ENCODE measurements at places on chromosomes 7 and 10.

GRCh38 chr7:75631711-75632110 lies 107.0 kb downstream of the HIP1 start:
- no peak for DNase-seq

DNA sequence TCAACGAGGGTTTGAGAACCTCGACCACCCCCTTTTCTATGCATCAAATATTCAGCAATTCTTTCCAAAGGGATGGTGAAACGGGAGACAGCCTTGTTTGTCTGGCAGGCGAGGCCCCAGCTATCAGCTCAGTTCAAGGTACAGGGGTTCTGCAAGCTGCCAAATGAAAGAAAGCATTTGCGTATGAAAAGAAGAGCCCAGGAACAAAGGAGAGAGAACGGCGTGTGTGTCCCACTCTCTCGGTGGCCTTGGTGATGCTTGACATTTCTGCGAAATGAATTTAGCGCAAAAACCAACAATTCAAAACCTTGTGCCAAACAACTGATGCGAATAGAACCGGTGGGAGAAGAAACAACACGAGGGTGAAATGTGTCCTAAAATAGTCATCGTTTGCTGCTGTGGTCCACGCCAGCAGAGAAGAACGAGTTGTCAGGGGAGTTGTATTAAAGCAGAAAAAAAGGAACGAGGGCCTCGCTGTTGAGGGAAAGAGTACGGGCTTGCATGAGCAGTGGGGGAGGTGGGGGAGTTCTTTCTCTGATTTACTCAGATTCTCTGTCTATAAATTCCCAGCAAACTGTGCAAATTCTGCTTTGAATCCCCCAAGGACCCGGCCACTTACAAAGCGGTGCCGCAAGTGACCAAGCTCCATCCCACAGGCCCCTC lies 97.7 kb downstream of the TMEM130 start:
- peak; percentile 30 for DNase-seq

GRCh38 chr7:151382079-151382885 lies 27.6 kb downstream of the WDR86 start:
- DNase-seq = no peak

- no peak for DNase-seq
Measured at GRCh38 chr10:70963271-70963670, 74.9 kb upstream of the PCBD1 start.

DNA sequence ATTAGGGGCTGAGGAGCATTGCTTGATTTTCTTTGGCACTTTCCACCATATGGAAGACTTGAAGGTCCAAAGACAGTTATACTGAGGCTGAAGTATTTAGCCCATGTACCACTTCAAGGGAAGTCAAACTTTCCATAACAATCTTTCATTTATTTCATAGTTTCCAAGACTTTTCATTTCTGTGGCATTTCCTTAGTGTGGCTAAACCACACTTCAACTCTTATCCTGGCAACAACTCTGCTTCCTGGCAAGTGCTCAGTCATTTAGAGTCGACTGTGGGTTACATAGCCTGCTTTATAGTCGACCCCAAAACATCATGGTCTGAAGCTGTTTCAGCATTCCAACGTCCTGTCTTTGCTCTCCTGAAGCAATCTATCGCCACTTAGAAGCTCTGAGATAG lies 343.0 kb upstream of the SEMA3D start:
- DNase-seq = no peak

DNA sequence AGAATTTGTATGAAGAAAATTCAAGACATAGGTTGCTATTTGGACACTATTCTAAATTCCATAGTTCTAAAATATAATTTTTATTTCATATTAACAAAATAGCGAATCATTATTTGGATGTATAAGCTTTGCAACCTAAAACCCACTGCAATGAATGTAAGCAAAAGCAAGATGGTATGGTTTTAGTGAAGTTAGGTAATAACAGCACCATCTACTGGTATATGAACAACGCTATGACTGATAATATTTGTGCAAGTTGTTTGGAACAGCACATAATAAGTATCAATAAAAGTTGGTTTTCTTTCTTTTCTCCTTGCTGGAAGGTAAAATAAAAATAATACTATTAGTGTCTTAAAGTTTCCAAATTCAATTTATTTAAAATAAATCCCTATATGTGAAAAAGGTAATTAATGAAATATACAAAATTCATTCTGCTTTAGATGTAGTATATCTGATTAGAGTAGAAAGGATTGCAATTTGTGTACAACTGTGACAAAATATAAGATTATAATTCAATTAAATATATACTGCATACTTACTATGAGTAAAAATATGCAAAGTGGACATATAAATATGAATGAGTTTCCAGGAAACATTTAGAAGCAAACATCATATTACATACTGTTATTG lies 79.0 kb upstream of the LSM8 start:
- no peak for DNase-seq

DNA sequence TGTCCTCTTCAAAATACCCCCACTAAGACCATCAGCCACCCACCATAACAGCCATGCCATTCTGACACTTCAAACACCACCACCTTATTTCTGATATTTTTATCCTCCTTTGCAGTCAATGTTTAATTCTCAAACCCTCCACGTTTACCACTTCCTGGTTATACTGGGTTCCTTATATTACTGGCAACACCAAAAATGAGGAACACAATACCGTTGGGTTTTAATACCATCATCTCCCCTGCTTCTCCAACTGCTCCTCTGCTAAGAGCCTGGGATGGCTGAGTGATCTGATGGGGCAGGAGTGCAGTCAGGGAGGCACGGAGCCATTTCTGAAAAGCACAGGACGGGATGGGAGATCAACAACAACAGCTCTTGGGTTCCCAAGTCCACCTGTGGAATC lies 140.5 kb downstream of the CHCHD3 start:
- DNase-seq = no peak

- DNase-seq = peak; percentile 31
Measured at GRCh38 chr7:25777969-25778708, 373.9 kb upstream of the NFE2L3 start.

GRCh38 chr7:116779931-116780330 lies 82.5 kb upstream of the CAPZA2 start:
- no peak for DNase-seq

GRCh38 chr7:156064971-156065386 lies 252.7 kb upstream of the SHH start:
- DNase-seq = no peak

DNA sequence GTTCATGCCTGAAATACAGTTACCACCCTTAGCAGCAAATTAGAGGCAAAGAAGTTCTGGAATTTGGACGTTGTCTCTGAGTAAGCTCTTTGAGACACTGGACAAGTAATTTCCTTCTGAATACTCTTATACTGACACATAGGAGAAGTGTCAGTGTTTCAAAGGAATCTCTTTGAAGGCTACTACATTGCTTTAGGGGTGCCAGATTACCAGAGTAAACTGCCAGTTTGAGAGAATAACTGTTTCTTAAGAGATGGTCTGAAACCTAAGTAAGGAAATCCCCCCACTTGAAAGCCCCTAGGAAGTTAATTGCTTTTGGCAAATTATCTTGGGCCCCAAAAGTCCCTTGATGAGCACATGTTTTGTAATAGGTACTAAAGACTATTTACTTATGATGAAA lies 3.4 kb downstream of the FAS start:
- no peak for DNase-seq

DNA sequence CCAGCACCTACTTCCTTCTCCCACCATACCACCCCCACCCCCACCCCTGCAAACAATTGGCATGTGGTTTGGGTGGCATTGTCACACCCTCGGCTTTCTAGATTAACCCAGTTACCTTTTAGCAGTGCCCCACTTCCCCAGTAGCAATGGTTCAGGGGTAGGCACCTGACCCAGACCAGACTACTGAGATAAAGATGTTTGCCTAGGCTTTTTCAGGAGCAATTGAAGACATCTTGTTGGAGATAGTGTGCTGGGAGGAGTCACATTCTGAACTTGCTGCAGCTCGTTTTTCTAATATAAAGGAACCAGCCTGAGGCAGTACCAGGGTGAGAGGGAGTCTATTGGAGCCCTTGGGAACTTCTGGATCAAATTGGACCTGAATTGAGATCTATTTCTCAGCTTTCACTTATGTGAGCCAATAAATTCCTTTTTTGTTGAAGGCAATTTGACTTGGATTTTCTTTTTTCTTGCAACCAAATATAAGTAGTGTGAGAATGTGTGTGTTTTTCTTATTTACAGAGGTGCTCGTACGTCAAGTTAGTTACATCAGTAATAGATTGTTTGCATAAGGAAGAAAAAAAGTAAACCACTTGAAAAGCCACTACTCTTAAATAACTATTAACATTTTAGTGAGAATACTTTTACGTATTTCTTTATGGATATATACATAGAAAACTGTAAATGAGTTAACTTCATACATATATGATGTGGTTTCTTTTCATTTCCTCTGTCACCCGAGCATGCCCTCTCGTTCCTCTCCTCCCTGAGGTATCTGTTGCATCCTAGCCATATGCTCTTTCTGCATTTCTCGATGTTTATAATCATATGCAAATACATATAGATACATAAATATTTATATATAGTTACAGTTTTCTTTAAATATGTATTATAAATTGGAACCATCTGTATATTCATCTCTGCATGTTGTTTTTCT lies 38.0 kb downstream of the RAB18 start:
- DNase-seq = no peak

DNA sequence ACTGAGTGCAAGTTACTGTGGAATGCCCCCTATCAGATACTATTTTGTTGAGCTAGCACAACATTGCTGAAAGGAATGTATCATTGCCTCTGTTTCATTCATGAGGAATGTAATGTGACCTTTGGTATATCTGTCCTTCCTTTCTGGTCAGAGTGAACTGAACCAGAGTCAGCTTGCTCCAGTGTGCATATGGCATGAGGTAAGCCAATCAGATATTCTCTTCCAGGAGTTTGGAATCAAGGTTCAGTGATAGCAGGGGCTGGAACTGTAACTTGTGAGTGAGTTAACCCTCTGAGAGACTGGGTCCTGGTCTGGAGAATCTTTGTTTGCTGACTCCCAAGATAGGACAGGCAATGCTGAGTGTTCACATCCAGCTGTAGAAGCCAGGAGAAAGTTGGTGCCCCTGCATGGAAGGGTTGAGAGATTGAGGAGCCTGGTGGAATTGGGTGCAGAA lies 45.3 kb upstream of the OSBPL3 start:
- DNase-seq = no peak

DNA sequence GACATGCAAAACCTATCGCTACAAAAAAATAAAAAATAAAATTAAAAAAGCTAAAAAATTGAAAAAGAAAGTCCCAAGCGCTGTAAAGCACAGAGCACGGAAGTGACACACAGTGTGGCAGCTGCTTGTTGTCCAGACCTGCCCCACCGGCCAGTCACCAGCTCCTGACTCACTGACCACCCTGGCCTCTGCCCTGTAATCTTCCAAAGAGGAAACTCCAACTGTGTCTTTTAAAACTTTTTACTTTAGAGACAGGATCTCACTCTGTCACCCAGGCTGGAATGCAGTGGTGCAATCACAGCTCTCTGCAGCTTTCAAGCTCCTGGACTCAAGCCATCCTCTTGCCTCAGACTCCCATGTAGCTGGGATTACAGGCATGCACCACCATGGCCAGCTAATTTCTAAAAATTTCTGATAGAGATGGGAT lies 23.6 kb downstream of the GNA12 start:
- no peak for DNase-seq

- DNase-seq = no peak
Measured at GRCh38 chr7:22176791-22177412, 180.1 kb downstream of the RAPGEF5 start.

- DNase-seq = no peak
Measured at GRCh38 chr10:3524086-3524960, 260.7 kb downstream of the KLF6 start.

- no peak for DNase-seq
Measured at GRCh38 chr7:127578036-127578684, 7.2 kb downstream of the GCC1 start.

- no peak for DNase-seq
Measured at GRCh38 chr7:31052841-31053601, 913 bp downstream of the ADCYAP1R1 start.

DNA sequence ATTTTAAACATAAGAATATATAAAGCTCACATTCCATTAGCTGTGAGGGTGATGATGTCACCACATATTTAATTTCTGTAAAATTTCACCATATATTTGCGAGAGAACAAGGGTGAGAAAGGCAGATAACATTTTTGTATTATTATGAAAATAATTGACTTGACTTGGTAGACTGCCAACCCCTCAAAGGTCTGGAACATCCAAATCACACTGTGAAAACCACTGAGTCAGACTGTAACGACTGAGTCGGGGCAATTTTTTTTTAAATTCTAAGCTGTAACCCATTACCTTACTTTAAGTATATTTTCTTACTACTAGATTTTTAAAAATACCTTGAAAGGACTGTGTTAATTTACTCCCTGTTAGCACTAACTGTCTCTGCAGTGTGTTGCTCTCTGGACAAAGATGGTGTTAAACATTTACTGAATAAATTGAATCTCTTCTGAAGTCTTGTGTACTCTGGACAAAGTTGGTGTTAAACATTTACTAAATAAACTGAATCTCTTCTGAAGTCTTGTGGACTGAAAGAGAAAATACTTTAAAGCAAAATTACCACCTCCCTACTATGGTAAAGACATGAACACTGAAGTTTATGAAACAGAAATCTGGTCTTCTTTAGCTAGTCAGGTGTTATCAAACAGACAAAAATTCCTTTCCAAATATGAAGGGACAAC lies 14.1 kb downstream of the PDZD8 start:
- DNase-seq = no peak

DNA sequence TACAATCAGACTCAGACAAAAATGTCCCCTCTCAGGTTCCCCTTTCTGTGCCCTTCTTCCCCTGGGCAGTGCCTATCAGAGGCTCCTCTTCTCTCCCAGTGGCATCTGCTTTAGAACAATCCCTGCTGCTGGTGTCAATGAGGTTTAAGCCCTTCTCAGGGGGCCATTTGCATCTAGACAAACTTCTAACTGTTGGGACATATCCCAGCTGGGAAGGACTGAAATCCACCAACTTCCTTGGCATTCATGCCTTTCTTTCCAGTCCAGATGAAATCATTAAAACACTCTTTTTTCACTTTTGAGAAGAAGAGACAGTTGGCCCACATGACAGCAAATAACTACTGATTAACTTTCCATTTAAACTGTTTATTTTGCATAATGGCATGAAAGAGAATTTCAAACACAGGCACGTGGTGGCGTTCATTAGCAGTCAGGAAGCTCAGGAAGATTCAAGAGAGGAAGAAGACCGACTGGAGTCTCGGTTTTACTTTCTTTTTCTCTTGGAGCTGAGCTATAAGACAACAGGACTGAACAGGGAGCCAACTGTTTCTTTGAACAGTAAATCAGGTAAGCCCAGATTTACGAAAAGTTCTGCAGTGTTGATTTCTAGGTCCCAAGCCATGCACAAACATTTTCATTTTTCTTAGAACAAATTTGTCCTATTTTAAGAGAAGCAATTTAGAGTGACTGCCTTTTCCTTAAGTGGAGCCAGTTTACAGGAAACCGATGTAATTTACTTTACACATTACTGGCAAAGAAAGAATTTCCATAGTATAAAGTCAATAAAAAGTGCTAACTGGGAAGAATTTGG lies at the start of gene GIMAP2:
TSS of gene GIMAP2 (plus strand) at position 488 of the 811 bp plus-strand sequence. CDS start 1,354 bp downstream, outside the sequence.
- DNase-seq = no peak
